Right cardiac atrium (tissue), 5 donors: ENCODE measurements at places on chromosomes 5 and 9.

DNA sequence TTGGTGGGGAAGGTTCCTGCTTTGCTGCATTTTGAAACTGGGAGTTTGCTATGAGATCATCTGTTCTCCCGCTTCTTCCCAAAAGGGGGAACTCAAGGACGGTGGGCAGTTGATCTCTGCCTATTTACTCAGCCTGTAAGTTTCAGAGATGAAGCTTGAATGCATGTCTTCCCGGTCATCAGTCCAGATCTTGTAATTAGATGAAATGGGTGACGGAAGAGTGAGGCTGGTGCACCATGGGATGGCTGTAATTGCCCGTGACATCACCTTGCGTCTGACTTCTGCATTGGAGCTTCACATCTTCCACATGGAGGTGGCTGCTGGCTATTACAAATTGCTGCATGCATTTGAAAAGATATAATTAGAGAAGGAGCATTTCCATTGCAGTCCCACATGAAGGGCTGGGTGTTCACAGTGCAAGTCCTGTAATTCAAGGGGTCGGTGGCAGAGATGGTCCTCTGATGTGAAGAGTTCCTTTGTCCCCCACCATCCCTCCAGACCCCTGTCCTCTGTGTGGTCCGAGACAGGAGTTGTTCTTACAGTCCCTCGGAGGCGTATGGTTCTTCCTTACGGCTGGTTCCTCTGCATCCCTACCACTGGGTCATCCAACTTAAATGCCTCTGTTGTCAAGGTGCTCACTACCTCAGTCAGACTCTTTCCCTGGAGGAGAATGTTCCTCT is 72.9 kb downstream of the ZNF618 start:
- DNase-seq, result no peak

- no peak for DNase-seq
These were observed 133.7 kb downstream of the SLC28A3 start for GRCh38 chr9:84206801-84207370.

GRCh38 chr5:9239626-9240025 is 306.2 kb downstream of the SEMA5A start:
- no peak for DNase-seq

DNA sequence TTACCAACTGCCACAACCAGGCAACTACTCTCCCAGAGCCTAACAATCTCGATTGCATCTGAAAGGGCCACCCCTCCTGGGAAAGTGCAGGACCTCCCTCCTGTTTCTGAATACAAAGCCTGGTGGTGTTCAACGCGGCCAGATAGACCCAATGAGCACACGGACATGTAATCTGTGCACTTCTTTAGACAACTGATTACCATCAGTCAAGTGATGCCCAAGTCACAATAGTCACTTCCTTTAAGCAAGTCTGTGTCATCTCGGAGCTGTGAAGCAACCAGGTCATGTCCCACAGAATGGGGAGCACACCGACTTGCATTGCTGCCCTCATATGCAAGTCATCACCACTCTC is 739 bp downstream of the C9orf72 start:
- no peak for DNase-seq

DNA sequence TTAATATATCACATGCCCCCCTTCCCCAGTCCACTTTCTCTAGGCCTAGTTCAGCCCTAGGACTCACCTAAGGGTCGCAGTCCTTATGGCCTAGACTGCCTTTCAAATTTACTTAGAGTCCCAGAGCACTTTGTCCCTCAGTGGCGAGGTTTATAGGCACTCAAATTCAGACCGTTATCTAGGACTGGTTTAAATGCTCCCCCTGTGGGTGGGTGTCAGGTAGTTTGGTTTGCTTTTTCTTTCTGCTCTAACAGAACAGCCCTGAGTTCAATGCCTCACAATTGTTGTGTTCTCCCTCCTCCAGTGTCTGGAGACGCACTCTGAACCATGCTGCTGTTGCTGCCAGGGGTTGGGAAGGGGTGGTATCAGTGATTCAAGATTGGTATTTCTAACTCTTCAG is 317.1 kb downstream of the MAT2B start:
- DNase-seq, result no peak

DNA sequence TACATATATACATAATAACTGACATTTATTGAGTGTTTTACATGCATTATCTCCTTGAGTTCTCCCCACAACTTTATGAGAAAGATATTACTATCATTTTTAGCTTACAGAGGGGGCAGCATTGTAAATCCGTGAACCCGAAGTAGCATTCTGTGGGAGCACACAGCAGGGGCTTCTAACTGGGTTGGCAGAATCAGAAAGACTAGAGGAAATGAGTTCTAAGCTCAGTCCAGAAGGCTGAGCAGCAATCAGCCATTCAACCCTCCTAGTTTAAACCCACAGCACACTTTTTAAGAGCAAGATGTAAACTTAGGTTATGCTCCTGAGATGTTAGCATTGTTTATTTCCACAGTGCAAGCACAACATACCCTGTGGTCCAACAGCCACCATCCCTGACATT is 177.2 kb downstream of the TMEM38B start:
- DNase-seq, result no peak

GRCh38 chr9:71446106-71446472 is 322.2 kb downstream of the CEMIP2 start:
- no peak for DNase-seq

DNA sequence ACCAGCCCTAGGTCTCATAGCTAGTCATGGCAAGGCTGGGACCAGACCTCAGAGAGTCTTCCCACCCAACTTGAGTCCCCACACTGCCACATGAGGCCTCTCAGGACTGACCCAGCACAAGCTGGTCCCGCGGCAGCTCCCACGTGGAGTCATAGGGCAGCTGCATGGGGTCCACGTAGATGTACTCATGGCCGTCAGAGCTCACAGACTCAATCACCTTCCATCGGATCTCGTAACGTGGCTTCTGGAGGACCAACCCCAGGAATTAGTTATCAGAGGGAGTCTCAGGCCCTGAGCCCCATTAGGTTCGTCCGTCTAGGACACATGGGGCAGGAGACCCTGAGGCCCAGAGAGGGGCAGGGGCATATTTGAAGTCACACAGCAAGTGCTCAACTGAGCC is 30.3 kb downstream of the PDGFRB start:
- peak; percentile 12 for DNase-seq

GRCh38 chr5:133610489-133611356 is 1.6 kb downstream of the FSTL4 start:
- DNase-seq, result peak; percentile 84

GRCh38 chr9:75892216-75892911 is 1.9 kb downstream of the PCSK5 start:
- peak; percentile 85 for DNase-seq

DNA sequence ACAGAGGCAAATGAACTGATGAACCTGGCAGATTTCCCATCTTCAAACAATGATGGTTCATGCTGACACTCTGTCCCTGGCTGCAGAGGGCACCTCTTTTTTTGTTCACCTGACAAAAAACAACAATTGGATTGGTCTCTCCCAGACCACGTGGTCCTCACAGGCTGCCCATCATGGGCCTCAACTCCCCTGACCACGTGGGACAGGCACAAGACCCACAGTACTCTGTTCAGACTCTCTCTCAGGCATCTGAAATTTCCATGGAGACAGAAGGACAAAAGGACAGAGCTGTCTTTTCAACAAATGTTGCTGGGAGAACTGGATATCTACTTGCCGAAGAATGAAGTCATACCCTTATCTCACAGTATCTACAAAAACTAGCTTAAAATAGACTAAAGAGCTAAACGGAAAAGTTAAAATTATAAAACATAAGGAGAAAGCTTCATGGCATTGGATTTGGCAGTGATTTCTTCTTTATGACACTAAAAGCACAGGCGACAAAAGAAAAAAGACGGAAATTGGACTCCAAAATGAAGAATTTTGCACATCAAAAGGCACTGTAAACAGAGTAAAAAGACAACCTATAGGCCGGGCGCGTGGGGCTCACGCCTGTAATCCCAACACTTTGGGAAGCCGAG is 12.2 kb upstream of the DRD1 start:
- DNase-seq, result no peak

DNA sequence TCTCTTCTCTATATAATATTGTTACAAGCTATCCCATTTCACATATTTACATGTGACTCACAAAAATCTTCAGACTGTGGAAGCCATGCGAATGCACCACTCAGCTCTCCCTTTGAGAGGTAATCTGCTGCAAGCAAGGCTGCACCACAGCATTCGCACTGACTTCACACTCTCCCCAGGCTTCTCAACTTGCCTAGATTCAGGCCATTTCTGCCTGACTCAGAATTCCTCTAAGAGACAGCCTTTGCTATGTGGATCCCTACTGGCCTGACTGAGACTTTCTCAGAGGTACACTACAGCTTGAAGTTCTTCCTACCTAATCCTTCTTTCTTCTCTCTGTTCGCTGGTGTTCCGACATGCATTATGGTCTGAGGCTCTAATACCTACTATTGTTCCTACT is 21.1 kb upstream of the DMRTA1 start:
- no peak for DNase-seq

DNA sequence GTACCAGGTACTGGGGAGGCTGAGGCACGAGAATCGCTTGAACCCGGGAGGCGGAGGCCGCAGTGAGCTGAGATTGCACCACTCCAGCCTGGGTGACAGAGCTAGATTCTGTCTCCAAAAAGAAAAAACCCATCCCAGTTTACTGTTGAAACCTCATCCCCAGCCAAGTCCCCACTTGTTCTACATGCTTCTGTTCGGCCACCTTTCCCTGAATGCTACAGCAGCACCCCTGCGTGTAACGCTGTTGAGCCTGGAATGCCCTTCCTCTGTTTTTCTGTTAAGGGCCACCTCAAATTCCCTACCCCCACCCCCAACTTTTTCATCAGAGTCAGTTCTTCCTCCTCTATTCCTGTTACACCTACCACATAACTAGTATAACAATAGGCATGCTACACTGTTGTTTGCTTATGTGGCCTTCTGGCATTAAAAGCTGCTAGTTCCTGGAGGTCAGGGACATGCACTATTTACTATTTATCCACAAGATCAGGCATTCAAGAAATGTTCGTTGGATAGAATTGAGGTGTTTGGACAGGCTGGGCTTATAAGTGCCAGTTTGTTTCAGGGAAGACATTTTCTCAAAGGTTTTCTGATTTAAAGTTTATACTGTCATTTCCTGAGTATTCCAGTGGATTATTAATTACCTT is 47.1 kb upstream of the C5orf47 start:
- DNase-seq, result no peak

- DNase-seq, result no peak
These were observed 28.0 kb upstream of the PLIN2 start for GRCh38 chr9:19155106-19155935.

DNA sequence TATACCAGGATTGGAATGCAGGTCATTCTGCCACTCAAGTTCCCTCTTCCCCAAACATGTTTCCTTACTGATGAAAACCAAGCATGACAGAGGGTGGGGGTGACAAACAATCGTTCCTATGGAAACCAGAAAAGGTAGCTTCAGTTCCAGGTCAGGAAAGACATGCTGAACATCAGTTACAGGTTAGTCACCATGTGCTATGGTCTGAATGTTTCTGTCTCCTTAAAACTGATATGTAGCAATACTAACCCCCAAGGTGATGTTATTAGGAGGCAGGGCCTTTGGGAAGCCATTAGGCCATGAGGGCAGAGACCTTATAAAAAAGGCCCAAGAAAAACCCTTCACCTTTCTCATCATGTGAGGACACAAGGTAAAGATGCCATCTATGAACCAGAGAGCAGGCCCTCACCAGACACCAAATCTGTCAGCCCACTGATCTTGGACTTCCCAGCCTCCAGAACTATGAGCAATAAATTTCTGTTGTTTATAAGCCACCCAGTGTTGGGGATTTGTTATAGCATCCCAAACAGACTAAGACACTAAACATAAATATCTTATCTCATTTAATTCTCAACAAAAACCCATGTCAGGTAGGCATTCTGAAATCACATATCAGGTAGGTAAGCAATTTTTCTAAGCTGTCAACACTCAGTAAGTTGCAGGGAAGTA is 15.7 kb upstream of the SH3RF2 start:
- DNase-seq, result no peak

DNA sequence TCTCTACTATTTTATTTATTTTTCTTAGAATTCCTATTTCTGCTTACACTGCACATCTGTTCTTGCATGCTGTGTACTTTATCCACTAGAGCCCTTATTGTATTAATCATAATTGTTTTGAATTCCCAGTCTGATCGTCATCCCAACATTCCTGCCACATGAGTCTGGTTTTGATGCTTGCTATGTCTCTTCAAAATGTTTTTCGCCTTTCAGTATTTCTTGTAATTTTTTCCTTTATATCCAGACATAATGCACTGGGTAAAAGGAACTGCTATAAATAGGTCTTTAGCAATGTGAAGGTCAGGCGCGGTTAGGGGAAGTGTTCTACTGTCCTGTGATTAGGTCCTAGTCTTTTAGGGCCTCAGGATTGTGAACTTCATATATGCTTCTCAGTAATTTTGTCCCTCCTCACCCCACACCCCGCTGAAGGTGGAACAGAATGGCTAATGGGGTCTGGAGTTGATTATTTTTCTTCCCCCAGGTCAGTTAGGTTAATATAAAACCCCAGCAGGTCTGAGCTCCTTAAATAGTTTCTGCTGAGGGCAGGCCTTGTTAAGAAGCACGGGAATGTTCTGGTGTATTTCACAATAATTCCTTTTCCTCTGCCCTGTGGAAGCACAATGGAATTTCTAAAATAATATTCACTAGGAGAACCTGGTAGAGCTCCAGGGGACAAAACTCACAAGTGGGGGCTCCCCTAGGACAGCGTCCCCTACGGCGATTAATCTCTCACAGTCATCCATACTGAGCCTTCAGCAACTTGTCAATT is 146.6 kb upstream of the TUT7 start:
- DNase-seq, result no peak

DNA sequence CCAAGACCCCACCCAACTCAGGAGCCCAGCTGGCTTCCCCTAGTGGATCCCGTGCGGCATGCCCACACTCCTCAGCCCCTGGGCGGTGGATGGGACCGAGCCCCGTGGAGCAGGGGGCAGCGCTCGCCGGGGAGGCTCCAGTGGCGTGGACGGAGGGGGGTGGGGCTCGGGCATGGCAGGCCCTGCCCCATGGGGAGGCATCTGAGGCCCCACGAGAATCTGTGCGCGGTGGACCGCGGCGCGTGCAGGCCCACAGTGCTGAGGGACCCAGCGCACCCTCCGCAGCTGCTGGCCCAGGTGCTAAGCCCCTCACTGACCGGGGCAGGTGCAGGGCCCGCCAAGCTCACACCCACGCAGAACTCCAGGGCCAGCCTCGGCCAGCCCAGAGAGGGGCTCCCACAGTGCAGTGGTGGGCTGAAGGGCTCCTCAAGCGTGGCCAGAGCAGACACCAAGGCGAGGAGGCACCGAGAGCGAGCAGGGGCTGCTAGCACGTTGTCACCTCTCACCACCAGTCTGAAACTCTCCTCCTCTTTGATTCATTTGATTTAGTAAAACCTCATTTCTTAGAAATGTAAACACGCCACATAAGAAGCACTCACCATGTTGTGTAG is 25.6 kb downstream of the RNF130 start:
- no peak for DNase-seq
